ENCODE measurements at places on chromosomes 6 and 20. TPM values are rescaled to one million over a fixed set of nuclear protein-coding genes. Genes with fewer than 3 reads are reported as not detected.

ENPP5 gene
- total RNA-seq, result 13.2 TPM

DEFB132 gene
- not detected for total RNA-seq

ETV7 gene
- total RNA-seq, result 0.33 TPM

LAMA2 gene
- total RNA-seq, result 162 TPM

EGFL8 gene
- total RNA-seq, result 16.9 TPM

NKX2-2 gene
- not detected for total RNA-seq

CCDC170 gene
- total RNA-seq, result 1.4 TPM

SNPH gene
- total RNA-seq, result 5.2 TPM

DNA sequence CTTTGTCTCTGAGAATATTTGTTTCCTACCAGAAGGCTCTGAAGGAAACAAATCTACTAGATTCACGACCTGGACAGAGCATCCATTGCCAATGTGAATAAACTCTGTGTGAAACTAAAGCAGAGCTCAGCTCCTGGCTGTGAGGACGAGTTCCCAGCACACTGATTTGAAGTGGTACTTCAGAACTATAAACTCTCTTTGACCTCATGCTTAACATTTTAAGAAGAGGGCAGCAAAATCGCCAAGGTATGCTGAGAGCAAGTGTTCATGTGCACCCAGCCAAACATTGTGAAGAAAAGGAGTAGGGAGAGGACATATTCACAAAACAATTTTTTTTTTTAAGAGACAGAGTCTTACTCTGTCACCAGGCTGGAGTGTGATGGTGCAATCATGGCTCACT is 33.7 kb upstream of the ZNF133 start:
- no peak for DNase-seq

GRCh38 chr20:47740121-47740861 is 45.0 kb downstream of the SULF2 start:
- peak; percentile 9 for DNase-seq

DNA sequence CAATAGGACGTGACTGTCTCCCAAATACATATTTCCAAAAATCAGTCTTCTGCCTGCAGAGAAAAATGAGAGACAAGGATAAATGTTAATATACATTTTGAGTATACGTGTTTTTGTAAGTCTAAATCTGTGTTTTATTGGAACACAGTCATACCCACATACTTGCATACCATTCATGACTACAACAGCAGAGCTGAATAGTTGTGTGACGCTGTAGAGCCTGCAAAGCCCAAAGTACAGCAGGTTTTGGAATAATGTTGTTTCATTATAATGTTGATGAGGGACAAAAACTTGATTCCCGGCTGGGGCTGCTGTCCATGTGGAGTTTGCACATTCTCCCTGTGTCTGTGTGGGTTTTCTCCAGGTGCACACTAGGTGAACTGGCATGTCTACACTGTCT is 23.8 kb upstream of the FBXO9 start:
- no peak for DNase-seq

- DNase-seq, result no peak
These were observed 3.1 kb downstream of the KLHL31 start for GRCh38 chr6:53662457-53662856.

DNA sequence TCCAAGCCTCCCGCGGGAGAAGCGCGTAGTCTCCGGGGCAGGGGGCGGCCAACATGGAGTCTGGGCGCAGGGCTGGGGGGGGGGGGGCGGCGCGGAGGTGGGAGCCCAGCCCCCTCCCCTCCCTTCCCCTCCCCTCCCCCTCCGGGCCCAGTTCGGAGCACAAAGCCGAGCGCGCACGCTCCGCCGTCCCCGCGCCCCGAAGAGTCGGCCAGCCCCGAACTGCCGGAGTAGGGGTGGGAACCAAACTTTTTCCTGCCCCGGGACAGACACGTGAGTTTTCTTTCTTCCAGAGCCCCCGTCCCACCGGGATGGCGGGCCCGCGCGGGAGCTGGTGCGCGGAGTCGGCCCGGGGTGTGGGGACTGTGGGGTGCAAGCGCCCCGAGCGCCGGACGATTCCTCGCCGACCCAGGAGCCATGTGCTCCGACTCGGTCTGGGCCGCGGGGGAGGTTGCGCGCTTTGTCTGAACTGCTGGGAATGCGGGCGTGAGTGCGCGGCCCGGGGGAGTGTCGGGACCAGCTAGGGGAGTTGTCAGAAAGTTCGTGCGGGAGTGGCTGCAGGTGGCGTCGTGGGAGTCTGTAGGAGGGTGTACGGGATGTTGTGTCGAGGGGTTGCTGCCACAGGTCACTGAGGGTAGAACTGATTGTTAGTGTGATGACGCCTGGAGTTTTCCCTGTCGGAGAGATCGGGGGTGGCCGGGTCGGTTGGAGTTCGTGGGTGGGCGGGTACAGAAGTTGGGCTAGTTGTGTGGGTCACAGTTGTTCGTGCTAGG is 1.2 kb downstream of the TGIF2 start:
- DNase-seq, result peak; percentile 77

- no peak for DNase-seq
These were observed 77.9 kb upstream of the ID4 start for GRCh38 chr6:19759117-19759880.

- no peak for DNase-seq
These were observed 41.7 kb downstream of the CNKSR3 start for GRCh38 chr6:154468760-154469159.

- DNase-seq, result no peak
These were observed 89.4 kb downstream of the RTN4IP1 start for GRCh38 chr6:106539936-106540335.

DNA sequence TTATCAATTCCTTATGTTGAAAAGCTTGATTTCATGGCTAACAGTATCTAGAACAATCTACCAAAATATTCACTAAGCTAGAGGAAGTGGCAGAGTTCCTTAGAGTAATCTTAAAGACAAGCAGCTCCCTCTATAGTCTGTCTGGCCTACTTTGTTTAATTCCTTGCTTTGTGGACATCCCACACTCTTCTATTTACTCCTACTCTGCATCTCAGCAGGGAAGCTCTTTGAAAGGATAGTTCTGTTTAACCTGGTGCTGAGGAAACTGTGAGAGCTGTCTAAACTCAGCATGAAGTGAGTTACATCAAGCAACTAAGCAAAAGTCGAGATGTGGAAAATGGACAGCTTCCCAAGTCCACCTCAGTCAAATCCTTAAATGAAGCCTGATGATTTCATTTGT is 4.3 kb downstream of the REV3L start:
- DNase-seq, result no peak

GRCh38 chr6:1770968-1771723 is 161.4 kb downstream of the FOXC1 start:
- no peak for DNase-seq

GRCh38 chr20:49507741-49508434 is 25.4 kb upstream of the KCNB1 start:
- no peak for DNase-seq

- DNase-seq, result no peak
These were observed 311.0 kb downstream of the LRFN2 start for GRCh38 chr6:40276141-40276540.

DNA sequence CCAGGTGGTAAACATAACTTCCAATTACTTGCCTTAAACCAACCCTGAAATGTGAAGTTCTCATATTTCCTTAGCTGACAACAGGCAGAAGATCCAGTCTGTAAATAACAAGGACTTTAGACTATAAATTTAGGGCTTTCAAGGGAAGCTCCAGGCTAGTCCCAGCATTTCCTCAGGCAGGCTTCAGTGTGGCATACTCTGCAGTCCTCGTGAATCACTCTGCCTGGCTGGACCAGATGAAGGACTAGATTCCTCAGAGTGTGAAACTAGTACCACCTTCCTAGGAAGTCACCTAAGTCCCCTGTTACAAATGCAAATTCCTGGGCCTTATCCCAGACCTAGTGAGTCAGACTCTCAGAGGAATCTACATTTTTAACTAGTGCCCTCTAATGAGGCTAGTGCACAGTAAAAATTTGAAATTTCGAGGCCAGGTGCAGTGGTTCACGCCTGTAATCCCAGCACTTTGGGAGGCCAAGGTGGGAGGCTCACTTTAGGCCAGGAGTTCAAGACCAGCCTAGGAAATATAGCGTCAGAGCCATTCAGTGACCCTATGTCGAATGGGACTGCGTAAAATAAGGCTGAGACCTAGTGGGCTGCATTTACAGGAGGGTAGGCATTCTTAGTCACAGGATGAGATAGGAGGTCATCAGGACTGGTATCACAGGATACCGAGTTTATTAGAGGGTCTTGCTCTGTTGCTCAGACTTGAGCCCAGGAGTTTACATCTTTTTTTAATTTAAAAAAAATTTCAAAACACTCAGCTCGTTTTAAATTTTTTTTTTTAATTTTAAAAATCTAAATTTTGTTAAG is 279.6 kb upstream of the JARID2 start:
- no peak for DNase-seq

GRCh38 chr6:17957904-17958620 is 29.4 kb downstream of the KIF13A start:
- no peak for DNase-seq

DNA sequence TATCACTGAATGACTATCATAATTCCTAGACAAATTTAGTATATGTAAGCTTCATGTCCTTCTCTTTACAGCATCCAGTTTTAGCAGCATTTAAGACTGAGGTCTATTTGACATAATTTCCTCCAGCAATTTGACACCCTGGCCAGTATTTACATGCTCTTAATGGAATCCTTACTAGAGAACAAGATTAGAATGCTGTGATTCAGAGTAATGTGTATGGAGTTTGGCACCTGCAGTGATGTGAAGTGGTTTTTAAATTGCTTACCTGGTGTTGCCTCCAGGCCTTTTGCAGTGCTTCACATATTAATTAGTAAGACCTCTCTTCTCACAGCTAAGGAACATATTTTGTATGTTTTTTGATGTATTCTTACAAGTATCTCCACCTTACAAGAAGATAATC is 9.8 kb downstream of the NKX2-4 start:
- DNase-seq, result no peak

DNA sequence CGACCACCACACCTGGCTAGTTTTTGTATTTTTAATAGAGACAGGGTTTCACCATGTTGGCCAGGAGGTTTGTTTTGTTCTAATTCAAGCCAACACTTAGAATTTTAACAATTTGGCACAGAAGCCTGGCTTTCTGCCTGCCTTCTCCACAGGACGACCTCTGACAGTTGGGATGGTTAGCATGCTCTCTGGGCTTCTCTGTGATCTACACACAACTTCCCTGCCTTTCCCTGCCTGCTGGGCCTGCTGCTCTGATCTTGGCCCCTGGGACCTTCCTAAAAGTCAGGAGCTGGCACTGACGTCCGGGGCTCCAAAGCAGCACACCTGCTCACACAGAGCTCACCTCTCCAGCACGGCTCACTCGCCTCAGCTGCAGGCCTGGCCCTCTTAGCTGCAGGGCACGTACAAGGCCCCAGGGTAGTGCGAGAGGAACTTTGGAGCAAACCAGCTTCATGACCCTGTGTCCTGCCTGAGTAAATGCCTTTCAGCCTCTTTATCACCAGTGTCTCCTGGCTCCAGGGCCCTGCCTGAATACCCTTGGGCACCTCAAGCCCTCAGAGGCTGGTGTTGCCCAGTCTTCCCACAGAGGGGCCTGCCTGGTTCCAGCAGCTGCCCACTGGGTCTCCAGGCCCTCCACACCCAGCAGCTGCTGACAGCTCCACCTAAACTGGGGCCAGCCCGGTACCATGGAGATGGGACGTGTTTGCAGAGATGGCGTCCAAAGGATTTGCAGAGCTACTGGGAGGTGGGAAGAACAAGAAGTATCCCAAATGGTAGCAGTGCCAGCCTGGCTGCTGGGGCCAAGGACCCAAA is 96.0 kb downstream of the PSMB1 start:
- DNase-seq, result no peak

DNA sequence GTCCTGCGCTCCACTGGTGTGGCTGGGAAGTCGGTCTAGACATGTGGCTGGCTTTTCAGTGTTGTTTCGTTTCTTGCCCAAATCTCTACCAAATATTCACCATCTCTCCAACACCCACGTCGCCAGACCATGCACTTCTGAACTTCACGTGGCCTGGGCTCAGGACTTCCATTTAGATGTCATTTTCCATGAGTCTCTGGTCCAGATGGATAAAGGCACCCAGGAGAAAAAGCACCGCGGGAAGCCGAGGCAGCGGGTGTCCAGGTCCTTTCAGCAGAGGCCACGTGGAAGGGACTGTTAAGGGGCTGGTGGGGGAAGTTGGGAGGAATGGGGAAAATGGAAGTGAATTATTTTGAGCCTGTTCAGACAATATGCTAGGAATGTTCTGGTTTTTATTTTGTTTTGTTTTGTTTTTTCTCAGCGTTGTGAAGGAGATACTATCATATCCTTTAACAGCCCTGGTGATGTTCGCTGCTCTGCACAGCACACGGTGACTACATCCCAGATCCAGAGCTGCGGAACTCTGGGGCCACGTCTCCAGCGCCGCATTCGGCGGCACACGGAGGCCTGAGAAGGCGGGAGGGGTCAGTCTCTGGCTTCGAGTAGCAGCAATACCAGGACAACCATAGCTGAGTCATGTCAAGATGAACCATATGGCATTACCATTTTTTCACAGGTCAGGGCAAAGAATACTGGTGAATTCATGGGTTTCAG is 230.3 kb downstream of the THBS2 start:
- no peak for DNase-seq

DNA sequence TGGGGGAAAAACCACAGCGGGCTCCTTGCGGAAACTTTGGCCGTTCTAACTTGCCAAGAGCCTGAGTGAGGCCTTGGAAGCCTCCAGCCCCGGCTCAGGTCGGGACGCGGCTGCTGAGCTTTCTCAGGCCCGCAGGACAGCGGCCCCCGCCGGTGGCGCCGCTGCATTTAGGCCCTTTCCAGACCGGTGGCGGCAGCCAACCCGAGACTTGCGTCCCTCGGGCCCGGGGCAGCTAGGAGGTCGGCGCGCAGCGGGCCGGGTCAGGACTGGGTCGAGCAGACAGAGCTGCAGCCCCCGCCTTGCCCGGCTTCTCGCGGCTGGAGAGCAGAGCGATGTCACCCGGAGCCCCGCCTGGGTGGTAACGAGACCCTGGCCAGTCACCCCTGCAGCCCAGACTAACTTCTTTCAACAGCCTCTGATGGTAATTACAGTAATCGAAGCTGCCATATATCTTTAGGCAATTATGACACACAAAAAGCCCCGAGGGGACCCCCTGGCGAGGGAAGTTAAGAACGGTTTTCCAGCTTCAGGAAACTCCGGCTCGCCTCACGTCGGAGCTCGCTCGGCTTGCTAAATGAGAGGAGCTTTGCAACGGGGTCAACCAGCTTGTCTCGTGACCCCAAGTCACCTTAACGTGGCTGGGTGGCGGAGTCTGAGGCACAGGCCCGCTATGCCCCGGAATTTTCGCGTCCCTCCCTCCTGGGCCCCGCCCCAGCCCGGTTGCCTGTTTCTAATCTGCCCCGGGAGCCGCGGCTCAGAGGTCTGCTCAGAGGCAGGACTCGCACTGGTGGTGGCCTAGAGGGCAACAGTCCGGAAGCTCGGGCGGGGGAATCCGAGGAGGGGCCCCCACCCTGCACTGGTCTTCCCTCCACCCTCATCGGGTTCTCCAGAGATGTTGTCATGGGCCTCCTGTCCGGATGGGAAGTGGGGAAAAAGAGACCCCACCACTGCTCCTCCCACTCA is 3.0 kb downstream of the NR2E1 start:
- DNase-seq, result peak; percentile 61

GRCh38 chr6:40436685-40437604 is 150.2 kb downstream of the LRFN2 start:
- no peak for DNase-seq

Data from right cardiac atrium (tissue), 5 donors.